ENCODE measurements at places on chromosomes 11 and 22.

DNA sequence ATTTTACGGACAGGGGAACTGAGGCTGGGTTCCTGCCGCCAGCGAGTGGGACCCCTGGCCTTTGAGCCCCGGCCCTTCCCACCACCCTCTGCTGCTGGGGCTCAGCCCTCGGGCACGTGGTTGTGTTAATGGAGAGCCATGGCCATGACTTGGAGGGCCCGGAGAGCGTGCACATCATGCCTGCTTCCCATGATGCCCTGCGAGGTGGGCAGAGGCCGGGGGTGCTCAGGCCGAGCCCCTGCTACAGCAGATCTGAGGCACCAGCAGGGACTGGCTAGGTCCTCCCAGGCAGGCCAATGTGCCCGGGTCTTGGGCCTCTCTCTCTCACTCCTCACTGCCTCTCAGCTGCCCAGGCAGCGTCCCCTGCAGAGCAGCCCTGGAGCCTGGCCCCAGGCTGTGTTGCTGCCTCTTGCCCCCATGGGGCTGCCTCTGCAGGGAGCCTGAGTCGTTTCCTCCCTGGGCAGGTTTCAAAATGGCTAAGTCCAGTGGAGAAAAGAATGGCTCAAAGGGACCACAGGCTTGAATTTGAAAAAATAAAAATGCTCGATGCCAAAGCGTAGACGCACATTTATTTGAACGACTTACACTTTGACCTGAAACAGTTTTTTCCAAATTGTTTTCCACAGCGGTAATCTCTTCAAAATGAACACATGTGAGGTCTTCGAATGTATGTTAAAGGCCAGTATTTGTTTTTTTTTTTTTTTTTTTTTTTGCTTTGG lies 72.6 kb upstream of the CLDN5 start:
- no peak for DNase-seq

DNA sequence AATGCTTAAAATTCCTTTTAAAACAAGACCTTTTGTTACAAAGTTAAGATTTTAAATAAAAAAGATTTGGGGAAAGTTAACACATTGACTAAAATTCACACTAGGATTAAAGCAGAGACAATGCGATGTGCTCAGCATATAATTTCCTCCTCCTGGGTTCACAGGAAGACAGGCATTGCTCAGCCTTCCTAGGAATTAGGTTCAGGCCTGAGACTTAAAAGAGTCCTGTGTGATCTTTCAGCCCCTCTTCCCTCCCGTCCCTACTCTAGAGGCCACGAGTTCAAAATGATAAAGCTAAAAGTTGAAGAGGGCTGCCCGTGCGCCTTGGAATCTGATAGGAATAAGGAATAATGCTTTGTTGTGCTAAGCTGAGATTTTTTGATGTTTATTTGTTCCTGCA lies 218.6 kb downstream of the KIRREL3 start:
- DNase-seq, result no peak

- no peak for DNase-seq
Measured at GRCh38 chr11:67435727-67436458, 1.6 kb downstream of the PTPRCAP start.

- DNase-seq, result no peak
Measured at GRCh38 chr11:22192289-22192641, 620 bp upstream of the ANO5 start.

- DNase-seq, result no peak
Measured at GRCh38 chr22:24975813-24976341, 23.4 kb downstream of the KIAA1671 start.

DNA sequence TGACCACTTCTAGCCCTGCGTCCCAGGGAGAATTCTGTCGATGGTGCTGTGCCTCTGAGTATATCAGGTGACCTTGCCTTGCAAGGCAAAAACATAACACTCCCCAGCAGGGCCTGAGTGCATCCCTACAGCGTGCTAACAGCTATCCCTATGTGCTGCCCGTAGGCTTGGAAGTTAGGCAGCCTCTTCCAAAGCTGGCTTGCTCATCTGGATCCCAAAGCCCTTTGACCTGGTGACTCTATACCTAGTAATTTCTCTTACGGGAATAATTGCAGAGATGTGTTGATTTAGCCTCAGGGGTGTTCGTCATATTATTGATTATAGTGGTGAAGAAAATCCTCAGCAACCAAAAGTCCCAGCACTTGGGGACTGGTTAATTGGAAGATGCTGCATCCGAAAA lies 32.6 kb upstream of the CRYBB3 start:
- no peak for DNase-seq

- DNase-seq, result no peak
Measured at GRCh38 chr22:37406441-37407235, 20.6 kb downstream of the ELFN2 start.

- peak; percentile 76 for DNase-seq
Measured at GRCh38 chr11:33630936-33631748, 69.5 kb downstream of the C11orf91 start.

- DNase-seq, result no peak
Measured at GRCh38 chr11:102289592-102289991, 27.7 kb upstream of the BIRC3 start.

DNA sequence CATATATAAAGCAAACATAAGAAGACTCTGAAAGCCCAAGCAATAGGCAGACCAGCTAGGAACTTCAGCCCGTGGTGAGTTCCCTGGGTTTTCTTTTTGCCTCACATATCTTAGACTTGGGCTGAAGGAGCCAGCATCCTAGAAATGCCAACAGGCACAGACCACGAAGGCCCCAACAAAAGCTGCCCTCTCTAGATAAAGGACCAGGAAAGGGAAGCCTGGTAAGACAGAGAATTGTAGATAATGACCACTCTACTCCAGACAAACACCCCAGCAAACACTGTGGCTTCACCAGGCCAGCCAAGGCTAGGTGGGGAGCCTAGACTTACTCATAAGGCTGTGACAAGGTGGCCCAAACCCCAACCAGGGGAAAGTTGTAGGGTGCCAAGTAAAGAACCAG lies 11.2 kb downstream of the GAL start:
- no peak for DNase-seq

DNA sequence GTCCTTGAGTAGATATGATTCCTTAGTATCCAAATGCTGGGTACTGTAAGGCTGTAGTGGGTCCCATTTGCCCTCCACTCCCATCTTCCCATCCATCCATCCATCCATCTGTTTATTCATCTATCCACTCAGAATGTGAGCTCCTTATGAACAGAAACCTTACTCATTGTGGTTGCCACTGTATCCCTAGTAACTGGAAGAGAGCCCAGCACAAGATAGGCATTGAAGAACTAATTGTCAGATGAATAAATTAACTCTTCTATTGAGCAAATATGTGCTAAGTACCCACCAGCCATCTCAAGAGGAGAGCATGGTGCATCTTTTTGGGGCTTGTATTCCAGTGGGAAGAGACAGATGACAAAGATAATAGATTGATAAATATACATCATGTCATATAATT lies 86.4 kb upstream of the SEZ6L start:
- DNase-seq, result no peak

DNA sequence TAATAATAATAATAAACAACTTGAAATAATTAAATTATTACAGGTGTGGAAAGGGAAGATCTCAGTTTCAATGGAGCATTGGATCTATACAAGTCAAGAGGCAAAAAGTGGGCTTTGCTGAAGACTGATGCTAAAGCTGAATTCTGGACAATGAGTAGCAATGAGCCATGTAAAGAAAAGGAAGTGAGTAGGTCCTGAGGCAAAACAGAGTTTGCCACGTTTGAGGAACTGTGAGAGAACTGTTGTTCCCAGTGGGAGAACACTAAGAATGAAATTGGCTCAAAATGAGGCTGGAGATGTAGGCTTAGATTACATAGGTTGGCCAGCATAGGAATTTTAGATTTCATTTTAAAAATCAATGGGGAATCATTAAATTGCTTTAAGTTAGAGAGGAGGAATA lies 33.9 kb upstream of the TEAD1 start:
- DNase-seq, result no peak

DNA sequence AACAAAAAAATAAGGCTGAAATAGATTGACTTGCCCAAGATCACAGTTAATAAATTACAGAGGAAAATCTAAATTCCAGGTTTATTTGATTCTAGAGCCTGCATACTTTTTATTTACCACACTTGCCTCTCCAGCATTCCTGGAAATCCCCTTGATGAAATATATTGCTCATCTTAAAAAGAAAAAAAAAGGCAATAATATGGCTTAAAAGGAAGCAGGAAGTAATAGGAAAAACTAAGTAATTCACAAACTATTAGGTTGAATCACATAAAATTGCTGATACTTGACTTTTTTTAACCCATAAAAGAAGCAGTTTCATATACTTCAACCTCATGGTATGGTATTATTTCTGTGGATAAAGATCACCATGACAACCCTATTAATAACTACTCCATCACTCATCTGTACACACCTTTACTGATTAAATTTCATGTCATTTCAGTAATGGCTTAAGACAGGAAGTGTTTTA lies 52.9 kb downstream of the COPB1 start:
- DNase-seq, result peak; percentile 56

GRCh38 chr22:44390613-44390970 lies 77.8 kb upstream of the SHISAL1 start:
- no peak for DNase-seq

DNA sequence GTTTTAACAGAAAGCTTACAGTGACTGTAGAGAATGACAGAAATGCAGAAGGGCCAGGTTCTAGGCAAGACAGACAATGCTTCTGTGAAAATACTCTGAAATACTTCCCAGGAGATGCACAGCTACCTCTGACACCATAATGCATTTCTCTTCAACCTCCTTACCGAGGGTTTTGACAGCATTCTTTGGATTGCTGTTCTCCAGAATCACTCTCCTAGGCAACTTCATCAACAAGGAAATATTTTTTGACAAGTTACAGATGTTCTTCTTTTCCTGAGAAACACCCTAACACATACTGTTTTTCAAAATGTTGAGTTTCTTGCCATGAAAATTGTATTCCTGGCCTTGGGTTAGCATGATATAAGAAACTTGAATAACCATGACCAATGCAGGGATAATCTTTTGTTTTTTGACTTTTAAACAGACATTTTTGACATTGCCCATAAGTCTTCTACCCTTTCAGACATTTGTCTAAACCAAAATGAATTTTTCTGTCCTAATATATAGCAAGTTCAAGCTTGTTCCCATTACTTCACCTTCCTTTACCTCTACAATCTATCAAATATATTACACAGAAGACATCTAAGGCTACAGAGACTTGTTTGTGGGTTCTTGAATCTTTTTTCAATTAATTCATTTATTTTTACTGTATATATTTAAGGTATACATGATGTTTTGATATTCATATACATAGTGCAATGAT lies 108.1 kb downstream of the CCDC34 start:
- no peak for DNase-seq
